ENCODE measurements at places on chromosomes 12 and 14.
A peak's percentile ranks its signal among the peaks of the same experiment; 100 is the strongest.

DNA sequence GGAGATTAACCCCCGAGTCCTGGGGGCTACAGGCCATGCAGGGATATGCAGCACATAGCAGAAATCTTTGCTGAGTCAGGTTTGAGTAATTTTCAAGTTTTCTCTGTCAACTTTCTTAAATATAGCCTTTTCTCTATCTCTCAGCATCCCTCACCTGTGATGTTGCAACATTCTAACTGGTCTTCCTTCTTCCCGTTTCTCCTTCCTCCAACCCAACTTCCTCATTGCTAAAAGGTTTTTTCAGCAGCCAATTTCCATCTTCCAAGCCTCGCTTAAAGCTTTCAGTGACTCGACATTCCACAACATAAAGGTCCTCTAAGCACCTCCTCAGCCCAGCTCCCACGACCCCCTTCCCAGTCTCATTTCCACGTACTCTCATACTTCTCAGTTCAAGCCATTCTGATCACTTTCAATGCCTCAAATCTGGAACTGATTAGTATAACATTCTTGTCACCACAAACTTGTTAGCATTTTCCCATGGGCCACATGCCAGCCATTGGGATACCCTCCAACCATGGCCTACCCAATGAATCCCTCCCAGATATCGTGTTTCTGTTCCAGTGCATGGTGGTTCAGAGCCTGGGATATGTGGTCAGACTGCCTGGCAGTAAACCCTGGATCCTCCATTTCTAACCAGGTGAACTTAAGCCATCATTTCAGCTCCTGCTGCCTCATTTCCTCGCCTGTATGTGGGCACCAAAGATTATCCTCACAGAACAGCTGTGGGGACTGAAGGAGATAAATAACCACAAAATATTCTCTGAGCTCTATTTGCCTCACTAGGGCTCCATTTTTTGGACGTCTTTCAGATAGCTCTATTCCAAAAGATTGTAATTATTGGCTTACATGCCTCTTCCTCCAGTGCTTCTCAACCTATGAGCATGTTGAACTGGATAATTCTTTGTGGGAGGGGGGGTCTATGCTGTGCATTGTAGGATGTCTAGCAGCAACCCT, 65.8 kb downstream of the KCNK10 start:
- DNase-seq: no peak

DNA sequence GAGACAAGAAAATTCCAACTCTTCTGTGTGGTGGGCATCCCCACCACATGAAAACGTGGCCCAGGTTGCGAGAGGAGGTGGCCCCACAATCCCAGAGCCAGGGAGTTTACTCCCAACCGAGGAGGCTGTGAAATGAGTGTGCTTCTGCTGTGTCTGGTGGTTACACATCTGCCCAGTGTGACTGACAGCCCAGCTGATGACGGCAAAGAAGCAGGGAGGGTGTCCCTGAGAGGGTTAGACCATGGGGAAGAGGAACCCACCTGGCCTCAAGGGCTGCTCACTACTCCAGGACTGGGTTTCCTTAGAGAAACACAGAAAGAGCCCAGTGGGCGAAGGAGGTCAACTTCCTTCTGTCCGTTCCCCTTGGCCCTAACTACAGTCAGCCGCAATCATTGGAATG, 24.6 kb downstream of the ZFP36L1 start:
- no peak for DNase-seq

DNA sequence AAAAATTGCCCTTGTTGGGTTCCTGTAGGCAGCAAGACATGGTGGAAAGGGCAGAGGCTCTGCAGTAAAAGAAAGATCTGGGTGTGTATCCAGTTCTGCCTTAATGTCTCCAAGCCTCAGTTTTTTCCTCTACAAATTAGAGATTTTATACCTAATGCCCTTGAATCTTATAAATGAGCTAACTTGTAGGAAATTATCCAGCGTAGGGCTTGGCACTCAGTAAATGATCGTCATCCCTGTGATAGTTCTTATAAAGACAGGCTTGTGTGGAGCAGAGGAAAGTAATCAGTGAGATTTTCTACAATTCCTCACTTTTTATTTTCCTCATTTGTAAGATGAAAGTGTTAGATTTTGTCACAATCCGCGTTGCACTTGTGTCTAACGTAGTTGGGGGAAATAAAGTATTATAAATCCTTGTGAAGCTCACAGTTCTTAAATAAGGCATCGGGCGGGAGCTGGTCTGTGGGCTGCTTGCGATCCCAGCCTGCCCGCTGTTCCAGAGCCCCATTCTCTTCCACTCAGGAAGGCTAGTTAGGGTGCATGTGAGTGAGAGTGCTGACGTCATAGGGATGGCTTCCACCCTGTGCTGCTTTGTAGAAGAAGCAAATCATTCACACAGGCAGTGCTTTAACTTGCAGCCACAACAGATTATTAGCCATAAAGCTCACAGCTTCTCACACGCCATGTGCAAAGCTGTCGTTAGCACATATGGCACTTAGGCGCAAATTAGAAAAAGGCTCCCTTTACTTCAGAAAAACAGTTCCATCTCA, 87.6 kb downstream of the EML1 start:
- DNase-seq: no peak

DNA sequence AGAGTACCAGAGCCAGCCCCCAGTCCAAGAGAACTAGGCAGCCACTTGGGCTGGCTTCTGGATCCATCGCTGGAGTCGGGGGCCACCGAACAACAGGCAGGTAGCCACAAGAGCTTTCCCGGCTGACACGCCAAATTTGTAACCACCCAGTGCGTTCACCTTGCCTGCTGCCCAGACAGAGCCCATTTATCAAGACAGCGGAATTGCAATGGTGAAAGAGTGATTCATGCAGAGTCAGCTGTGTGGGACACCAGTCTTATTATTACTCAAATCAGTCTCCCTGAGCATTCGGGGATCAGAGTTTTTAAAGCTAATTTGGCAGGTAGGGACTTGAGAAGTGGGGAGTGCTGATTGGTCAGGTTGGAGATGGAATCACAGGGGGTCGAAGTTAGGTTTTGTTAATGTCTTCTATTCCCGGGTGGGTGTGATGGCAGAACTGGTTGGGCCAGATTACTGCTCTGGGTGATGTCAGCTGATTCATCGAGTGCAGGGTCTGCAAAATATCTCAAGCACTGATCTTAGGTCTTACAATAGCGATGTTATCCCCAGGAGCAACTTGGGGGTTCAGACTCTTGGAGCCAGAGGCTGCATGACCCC, 64.3 kb downstream of the PDE6H start:
- DNase-seq: no peak

DNA sequence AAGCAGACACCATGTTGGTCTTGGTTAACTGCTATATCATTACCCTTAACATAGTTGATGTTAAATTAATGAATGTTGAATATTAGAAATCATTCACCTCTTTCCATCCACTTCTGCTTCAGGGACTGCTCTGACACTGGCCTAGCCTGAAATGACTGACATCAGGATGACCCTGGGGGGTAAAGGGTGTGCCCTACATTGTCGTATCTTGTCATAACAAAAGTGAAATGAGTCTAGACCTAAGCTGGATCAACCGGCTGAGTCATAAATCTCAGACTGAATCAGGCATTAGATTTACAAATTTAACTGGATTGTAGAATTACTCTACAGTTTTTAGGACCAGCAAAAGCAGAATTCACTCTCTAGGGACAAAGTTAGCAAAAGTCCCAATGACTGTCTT, 35.3 kb downstream of the KICS2 start:
- no peak for DNase-seq

DNA sequence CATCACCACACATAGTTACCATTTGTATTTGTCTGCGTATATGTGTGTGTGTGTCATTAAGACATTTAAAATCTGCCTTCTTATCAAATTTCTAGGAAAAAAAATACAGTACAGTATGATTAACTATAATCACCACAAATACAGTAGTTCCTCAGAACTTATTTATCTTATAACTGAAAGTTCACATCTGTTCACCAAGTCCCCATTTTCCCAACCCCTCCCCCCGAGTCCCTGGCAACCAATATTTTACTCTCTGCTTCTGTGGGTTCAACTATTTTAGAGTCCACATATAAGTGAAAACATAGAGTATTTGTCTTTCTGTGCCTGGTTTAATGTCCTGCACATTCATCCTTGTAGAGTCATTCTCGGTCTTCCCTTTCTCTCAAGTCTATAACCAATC, 12.3 kb downstream of the CAPS2 start:
- DNase-seq: no peak

GRCh38 chr12:50246873-50247612, 36.3 kb downstream of the LIMA1 start:
- no peak for DNase-seq

DNA sequence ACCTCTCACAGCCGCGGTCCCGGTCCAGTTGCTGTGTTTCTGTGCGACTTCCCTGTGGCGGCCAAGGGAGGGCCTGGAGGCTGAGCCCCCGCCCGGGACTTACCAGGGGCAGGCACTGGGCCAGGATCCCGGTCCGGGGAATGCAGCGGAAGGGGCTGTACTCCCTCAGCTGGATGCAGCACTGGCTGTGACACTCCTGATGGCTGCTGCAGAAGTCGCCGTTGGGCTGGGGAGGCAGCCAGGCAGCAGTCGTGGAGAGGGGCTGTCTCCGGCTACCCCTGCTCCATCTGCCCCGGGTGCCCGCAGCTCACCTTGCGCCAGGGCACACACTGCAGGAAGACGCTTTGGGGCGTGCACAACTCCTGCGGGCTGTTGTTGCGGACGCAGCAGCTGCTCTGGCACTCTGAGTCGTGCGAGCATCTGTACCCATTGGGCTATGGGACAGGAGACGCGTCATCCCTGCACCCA, 6.2 kb downstream of the LRCOL1 start:
- DNase-seq: no peak

DNA sequence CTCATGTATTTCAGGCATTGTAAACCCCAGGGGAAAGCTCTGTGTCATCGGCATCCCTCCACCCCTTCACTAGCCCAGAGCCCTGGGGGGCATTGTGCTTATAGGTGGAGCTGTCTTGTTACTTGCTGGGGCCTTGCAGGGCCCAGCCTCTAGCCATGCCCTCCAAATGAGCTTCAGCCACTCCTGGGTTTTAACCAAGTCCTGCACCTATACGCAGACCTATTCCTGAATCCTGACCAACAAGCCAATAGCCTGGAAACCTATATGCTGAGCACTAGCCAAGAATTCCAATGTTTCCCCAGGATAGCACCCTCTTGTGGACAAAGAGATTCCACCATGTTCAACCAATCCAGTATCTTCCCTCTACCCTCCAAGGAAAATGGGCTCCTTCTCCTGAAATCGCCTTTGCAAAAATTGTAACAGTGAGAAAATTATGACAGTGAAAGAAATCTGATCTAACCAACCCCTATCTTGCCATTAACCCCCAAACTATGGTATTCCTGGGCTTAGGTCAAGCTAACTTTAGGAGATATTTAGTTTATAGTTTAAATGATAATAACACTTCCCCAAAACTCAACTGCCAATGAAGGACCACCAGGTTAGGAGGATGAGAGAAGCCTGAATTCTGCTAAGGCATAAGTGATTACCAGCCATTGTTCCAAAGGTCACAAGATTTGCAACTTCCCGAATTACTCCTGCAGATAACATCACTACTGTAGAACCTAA, 55.5 kb downstream of the TTC7B start:
- DNase-seq: no peak

DNA sequence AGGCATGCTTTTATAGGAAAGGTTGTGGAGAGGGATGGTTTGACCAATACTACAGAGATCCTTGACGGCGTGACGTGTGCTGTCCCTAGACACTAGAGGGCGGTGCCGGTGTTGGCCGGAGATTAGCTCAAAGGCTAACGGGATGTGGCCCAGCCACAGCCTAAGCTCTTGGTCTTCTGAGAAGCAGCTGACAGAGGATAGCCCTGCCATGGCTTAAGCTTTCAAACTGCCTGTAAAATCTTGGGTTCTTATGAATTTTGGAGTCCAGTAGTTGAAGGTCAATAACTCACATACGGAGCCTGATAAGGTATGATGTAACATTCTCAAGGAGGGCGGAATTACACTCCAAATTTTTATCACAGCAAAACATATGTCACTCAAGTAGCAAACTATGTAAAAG, 515.7 kb upstream of the ATXN7L3B start:
- DNase-seq: no peak

GRCh38 chr14:85317491-85318021, 212.4 kb upstream of the FLRT2 start:
- no peak for DNase-seq

GRCh38 chr14:101687756-101688546, 73.6 kb upstream of the PPP2R5C start:
- no peak for DNase-seq

DNA sequence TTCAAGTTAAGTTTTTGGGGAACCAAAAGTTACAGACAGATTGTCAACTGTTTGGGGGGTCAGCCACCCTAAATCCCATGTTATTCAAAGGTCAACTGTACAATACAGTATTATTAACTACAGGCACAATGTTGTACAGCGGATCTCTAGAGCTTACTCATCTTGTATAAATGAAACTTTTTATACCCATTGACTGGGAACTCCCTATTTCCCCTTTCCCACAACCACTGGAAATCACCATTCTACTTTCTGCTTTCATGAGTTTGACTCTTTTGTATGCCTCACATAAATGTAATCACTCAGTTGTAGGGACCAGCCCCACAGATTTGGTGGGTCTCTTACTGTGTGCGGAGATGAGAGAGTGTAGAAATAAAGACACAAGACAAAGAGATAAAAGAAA, 57.8 kb downstream of the SLCO1B3 start:
- DNase-seq: no peak

DNA sequence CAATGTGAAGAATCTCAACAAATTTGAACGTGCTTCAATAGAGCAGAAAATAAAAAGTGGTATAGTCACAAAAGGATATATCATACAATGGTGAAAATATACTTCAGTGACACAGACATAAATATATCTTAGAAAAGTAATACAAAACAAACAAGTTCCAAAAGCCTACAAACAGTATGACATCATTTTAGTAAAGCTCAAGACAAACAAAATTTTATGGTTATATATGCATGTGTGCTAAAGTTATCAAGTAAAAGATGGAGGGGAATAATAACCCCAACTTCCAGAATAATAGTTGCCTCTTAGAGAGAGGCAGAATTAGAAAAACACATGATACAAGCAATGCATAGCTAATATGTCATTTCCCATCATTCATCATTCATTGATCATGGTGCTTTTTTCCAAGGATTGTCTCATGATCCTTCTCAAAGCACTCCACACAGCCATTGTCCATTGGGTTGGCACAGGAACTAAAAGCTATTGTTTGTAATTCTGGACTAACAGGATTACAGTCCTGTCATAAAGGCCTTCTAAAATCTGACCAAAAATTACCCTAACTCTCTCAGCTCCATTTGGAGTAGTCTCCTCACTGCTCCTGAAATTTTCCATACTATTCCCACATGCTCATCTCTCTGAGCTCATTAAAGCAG, 59.5 kb downstream of the IFNG-AS1 start:
- no peak for DNase-seq

DNA sequence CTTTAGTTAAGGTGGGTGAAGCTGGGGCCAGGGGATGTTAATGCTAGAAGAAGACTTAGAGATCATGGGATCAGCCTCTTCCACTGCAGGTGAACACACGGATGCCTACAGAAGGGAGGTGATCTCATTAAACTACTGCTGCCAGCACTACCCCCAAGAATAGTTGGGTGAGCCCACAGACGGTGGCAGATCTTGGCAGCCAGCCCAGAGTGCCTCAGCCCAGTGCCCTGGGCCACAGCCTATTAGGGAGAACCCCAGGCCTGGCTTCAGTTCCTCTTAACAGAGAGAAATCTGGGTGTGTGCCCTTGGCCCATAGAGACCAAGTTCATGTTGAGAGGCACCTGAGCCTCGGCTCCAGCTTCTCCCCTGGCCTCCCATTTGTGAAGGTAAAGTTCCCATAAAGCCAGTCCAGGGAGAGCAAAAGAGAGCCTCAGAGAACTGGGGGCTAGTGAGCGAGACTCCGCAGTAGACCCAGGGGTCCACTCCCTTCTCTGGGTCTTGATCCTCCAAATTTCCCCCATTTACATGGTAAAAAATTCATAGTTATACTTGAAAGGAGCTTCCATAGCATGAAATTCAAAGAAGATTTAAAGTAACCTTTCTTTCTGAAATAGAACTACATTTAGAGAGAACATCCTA, 125.0 kb upstream of the CCND2 start:
- DNase-seq: peak; percentile 17

Data from activated T-helper 1 cell treated with Interleukin-2 at 50 U/mL for 16 hours (primary cell).